Renal cortical epithelial cell (primary cell): ENCODE measurements at places on chromosomes 6 and 20. TPM values are rescaled to one million over a fixed set of nuclear protein-coding genes. Genes with fewer than 3 reads are reported as not detected.
A peak's percentile ranks its signal among the peaks of the same experiment; 100 is the strongest.

DNA sequence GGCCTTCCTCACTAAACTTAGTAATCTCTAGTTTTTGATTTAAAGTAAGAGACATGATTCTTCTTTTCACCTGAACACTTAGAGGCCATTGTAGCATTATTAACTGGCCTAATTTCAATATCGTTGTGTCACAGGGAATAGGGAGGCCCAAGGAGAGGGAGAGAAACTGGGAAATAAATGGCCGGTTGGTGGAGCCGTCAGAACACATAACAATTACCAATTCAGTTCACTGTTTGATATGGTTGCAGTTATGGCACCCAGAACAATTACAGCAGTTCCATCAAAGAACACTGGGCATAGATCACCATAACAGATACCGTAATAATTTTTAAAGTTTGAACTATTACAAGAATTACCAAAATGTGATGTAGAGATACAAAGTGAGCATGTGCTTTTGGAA is 9.1 kb upstream of the GLYATL3 start:
- no peak for DNase-seq

GRCh38 chr6:85344996-85345395 is 104.9 kb upstream of the NT5E start:
- peak; percentile 21 for DNase-seq

- no peak for DNase-seq
Observed at GRCh38 chr20:47500554-47500953, 1.1 kb upstream of the NCOA3 start.

DNA sequence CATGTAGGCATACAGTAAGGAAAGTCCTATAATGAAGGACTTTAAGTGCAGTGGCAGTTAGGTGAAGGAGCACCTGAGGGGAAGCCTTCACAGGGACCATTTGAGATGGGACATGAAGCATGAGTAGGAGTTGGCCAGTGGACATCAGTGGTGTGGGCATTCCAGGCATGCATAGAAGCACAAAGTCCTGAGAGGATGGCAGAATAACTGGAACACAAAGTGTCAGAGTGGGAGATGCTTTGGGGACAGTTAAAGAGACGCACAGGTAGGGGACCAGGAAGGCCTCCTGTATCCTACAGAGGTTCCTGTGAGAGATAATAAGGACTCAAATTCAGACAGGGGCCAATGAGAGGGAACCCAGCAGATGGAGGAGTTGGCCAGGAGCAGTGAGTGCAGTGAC is 26.4 kb upstream of the EFHC1 start:
- no peak for DNase-seq

GRCh38 chr6:33727932-33728331 is 16.4 kb upstream of the UQCC2 start:
- no peak for DNase-seq

- DNase-seq = no peak
Observed at GRCh38 chr6:12339808-12340487, 49.8 kb downstream of the EDN1 start.

DNA sequence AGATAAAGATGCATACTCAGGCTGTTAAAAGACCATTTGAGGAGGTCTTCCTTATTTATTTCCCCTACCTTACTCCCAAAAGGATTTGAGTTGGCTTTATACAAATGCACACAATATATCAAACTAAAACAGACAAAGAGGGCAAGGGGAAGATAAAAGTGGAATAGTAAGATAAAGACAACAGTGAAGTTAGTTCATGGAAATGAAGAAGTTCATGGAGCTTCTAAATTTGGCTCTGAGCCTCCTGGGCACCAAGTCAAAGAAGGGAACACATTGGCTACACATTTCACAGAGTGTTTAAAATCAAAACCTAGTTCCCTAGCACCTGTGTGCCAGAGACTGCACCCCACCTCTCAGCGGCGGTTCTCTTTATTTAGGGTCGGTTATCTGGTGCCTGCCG is 25.8 kb upstream of the ARMC2 start:
- DNase-seq = no peak

DNA sequence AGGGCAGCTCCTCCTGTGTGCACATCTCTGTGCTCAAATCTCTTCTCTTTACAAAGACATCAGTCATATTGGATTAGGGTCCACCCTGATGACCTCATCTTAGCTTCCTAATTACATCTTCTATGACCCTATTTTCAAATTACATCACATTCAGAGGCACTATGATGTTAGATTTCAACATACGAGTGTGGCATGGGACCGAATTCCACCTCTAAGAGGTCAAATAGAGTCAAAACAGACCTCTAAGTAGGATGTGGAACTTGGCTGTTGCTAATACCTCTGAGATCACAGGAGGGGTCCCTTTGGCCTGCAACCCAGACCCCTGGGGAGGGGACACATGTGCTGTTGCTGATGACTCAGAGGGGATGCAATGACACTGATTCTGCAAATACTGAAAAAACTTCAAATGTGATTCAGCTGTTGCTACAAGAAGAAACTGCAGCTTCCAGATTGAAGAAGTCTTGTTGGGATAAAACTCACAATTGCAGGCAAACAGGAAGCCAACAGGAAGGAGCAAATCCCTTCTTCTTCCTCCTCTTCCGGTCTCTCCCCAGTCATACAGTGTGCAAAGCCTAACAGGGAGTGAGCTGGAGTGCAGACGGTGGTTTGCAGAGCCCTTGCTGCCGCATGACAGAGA is 216.2 kb downstream of the MYLK4 start:
- DNase-seq = no peak

GRCh38 chr6:149130508-149130907 is 187.0 kb upstream of the TAB2 start:
- DNase-seq = peak; percentile 38

DNA sequence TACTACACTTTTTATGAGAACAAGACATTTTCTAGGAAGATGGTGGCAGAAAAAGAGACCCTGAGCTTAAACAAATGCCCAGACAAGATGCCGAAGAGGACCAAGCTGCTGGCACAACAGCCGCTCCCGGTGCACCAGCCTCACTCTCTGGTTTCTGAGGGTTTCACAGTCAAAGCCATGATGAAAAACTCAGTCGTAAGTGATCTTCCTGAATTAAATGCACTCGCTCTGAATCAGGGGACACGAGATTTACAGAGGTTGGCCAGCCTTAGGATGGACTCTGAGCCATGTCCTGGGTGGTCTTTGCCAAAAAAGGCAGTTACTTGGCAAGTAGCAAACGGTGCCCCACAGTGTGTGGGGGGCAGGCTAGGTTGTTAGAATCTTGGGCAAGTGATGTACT is 423 bp downstream of the PACRG start:
- DNase-seq = no peak

- no peak for DNase-seq
Observed at GRCh38 chr6:33140556-33140955, 51.7 kb downstream of the COL11A2 start.

- DNase-seq = no peak
Observed at GRCh38 chr6:107989166-107990094, 31.4 kb upstream of the SEC63 start.

DNA sequence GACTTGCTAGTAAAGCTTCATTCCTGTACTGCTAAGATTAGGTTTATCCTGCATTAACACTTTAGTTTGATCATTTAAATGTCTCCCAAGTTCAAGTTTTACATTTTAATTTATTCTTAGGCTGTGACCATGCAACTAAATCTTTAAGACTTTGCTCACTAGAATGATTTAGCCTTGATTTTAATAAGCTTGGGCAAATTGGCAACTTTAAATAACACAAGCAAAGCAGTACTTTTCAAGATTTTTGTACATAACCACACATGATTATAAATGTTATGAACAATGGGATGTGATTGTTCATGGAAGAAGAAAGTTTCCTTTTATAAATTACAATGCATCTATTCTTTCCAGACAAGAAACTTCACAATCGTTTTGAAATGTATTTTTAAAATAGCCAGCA is 948.0 kb upstream of the EPHA7 start:
- no peak for DNase-seq

GRCh38 chr6:20538907-20539306 is 4.7 kb downstream of the CDKAL1 start:
- no peak for DNase-seq

The MACROD2 gene
- 5.0 and 5.4 TPM in 2 replicates for total RNA-seq

The DEFB113 gene
- not detected in 2 replicates for total RNA-seq

The HMGA1 gene
- total RNA-seq = 41.1 and 177 TPM in 2 replicates

The ZKSCAN4 gene
- 6.1 and 8.1 TPM in 2 replicates for total RNA-seq

The HCK gene
- total RNA-seq = not detected in 2 replicates

The RBPJL gene
- not detected in 2 replicates for total RNA-seq

The LPA gene
- not detected in 2 replicates for total RNA-seq
